ENCODE measurements at places on chromosomes 1 and 21. TPM values are rescaled to one million over a fixed set of nuclear protein-coding genes. Genes with fewer than 3 reads are reported as not detected.

DNA sequence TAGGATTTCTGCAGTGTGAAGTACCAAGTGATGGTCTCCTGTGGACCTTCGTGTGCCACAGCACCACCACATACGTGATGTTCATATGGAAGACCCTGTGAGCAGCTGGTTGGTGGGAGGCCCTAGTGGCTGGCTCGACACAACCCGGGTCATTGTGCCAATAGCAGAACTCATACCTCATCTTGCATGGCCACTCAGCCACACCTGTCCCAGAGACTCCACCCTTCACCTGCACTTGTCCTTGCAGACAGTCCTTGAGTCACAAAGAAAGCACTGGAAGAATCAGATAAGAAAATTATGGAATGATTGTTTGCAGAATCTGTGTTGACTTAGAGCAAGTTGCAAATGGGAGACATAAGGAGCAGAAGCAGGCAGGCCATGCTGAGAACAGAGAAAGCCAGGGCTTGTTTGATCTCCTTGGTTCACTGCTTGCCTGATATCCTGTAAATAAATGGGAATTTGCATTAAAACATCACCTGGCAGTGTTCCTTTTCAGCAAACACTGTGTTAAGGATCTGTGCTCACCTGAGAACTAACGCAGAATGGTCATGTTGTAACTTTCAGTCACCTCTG lies 307.7 kb downstream of the SIPA1L2 start:
- no peak for DNase-seq

- DNase-seq, result no peak
Measured at GRCh38 chr1:93827633-93828366, 51.2 kb downstream of the DNTTIP2 start.

GRCh38 chr1:13699936-13700520 lies at the start of gene PRDM2:
PRDM2 (plus strand) TSS chr1:13700188; CDS start chr1:13715606, 15,418 bp downstream.
- peak; percentile 90 for DNase-seq

GRCh38 chr1:8627728-8628127 lies 189.7 kb downstream of the RERE start:
- peak; percentile 29 for DNase-seq

RAB25 gene
- total RNA-seq, result 0.69 TPM

DNA sequence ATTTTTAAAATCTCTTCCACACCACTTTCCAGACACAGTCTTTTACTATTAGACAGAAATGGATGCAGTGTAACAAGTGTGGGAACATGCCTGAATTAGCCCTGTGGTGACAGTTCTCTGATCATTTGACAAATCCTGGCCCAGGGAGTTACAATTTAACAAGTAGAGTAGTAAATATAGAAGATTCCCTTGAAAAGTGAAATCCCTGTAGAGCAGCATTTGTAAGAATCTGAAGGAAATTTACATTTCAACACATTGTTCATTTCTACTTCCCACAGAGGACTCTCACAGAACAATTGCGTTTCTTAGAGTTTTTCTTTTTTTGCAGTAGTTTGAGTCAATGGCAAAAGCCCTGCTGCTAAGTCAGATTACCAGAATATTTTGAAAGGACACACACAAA lies 458.3 kb upstream of the BRINP3 start:
- no peak for DNase-seq

C1orf115 gene
- 21.4 TPM for total RNA-seq

DNA sequence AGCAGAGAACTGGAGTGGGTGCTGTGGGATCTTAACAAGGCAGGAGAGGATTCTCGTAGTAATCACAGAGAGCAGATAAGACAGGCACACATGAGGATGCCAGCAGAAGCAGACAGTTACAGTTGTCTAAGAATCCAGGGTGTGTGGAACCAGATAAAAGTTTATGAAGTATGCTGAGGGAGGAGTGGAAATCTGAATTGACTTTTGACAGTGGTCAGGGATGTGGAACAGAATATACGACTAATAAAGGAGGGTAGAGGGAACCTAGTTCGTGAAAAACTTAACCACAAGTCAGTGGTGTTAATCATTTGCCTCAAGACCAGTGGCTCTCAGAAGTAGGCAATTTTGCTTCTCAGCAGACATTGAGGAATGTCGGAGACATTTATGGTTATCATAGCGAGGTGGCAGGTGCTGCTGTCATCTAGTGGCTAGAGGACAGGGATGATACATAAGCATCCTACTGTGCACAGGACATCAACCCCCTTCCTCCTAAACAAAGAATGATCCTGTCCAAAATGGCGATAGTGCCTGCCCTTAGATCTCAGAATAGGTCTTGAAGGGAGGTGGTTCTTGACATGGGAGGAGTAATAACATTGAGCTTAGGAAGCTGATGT lies 3.0 kb downstream of the LRRC8D start:
- DNase-seq, result no peak

GRCh38 chr1:56002231-56002630 lies 577.1 kb downstream of the PLPP3 start:
- DNase-seq, result no peak

- no peak for DNase-seq
Measured at GRCh38 chr21:36032647-36033406, 27.5 kb downstream of the SETD4 start.

DNA sequence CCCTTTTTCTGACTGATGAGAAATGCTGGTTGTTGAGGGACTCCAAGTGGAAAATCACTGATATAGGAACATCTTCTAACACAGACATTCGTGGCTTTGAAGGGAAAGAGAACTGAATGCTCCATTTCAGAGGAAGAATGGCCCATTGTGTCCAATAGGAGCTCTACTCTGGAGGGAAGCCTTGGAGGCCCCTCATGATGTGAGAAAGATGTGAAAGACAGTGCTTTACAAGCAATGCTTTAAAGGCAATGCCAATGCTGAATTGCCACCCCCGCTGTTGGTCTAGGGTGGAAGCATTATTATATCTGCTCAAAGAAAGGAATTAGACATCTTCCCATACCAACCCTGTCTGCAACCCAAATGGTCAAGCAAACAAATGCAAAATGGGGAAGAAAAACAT lies 13.7 kb downstream of the NMNAT2 start:
- no peak for DNase-seq

HSD3B2 gene
- total RNA-seq, result not detected

GRCh38 chr21:42063571-42064521 lies 7.3 kb upstream of the UMODL1 start:
- DNase-seq, result peak; percentile 88

GRCh38 chr1:229563241-229563640 lies 4.7 kb upstream of the ABCB10 start:
- DNase-seq, result no peak

DNA sequence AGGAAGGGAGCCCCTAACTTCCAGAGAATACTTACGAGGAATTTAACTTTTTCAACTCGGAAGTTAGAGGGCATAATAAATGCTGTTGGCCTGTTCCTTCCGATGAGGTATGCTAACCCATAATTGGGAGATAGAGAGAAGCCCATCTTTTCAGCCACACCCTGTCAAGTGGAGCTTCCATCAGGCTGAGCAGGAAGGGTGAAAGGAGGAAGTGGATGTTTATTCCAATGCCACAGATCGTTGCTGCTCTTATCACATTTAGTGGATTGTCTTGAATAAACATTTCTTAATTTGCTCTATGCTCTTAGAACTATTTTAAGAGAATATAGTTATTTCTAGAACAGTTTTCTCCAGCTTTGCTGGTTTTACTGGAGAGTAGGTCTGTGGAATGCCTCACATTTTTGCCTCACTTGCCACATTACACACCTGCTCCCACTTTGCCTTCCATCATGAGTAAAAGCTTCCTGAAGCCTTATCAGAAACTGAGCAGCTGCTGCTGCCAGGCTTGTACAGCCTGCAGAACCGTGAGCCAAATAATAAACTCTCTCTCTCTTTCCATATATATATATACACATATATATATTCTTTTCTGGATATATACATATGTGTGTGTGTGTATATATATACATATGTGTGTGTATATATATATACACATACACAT lies 60.0 kb upstream of the RGS21 start:
- no peak for DNase-seq

PODN gene
- not detected for total RNA-seq

DNA sequence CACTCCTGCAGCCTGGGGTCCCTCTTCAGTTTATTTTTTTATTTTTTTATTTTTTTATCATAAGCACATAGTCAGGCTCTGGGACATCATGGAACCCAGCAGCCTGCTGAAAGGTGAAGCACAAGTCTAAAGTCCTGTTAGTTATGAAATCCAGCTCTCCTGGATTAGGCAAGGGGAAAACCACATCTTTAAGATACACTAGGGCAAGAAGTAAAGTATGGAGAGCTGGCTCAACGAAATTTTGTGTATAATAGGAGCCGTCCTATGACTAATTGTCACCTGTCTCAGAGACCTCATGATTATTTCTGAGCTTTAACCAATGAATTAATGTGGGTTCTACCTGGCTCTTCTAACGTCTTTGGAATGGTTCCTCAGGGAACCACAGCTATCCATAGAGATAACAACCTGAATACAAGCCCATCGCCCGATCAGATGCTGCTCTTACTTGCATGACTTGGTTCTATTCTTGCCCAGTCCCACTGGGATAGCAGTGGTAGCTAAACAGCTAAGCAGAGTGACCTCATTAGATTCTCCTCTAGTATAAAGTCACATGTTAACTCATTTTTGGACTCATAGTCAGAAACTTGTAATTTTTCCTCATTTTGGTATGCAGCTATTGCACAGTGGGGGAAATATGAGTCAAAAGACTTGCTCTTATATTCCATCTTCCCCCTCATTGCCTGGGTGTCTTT lies 122.7 kb downstream of the LMO4 start:
- no peak for DNase-seq

DNA sequence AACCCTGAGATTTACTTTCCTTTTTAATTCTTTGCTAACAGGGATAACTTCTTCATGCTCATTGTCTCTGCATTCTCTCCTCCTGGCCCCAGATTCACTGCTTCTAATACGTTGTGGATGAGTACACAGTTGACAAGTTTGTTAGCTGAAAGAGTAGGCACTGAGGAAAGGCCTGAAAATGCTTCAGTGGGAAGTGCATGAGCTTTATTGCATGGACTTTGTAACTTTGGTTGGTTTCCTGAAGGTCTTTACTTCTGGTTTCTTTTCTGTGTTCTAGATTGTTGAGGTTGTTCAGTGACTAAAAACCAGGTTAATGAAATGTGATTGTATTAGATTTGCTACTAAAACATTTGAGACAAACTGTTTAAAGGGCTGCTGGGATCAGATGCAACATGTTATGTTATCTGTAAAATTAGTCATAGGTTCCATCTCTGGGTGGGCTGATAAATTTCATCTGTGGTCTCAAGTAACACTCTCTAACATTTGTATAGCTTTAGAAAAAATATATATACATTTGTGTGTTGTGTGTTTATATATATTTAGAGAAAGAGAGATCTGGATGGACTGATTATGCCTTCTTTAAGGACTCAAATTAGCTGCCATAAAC lies 19.1 kb downstream of the LRIG2 start:
- DNase-seq, result no peak

CBS gene
- total RNA-seq, result 0.44 TPM

DNA sequence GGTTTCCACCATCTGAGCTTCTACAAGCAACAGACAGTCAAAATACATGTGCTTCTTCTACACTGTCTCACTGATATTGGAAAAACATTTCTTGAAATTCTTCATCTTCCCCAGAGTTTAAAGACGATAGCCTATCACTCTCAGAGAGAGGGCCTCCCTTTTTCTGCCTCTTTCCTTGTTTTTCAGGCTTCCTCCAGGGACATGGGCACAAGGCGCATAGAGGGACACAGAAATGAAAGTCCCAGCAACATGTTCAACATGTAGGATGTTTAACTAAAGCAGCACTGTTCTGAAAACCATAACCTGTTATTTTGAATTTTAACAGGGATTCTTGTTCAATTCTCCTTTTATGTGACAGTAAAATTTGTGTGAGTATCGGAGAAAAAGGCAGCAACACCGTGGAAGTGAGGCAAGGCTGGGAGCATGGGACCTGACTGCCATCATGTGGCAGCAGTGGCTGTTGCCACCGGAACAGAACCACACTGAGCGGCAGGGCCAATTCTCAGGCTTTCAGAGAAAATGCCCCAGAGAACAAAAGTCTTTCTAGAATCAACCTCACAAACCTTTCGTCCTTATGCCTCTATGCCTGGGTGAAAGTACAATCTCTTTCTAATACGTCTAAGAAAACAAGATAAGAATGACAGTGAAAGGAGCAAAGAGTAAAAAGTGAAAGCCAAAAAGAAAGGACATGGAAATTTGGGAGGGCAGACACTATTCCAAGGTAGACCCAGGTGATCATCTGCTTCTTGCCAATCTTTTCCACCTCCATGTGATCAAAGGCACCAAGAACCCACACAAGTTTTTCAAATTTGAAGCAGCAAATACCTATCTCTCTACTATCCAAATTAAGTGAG lies 54.5 kb downstream of the PCNX2 start:
- DNase-seq, result peak; percentile 11

DNA sequence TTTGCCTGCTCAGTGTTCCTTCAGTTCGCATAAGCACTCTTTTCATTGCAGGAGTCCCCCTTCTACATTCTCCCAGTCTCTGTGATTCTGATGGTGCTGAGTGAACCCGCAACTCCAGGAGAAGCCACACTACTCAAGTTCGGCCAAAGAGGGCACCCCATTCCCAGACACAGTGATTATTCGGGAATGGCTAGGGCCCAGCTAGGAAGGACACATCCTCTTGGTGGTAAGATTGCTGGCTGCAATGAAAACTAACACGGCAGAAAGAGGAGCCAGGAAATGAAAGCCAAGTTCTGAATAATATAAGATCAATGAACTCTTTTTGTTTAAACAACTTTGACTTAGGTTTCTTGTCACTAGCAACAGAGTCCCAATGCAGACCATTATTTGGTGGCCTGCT lies 14.9 kb downstream of the CREG1 start:
- DNase-seq, result no peak

- no peak for DNase-seq
Measured at GRCh38 chr1:156320560-156320959, 17.5 kb downstream of the CCT3 start.

ITLN1 gene
- total RNA-seq, result not detected

DNA sequence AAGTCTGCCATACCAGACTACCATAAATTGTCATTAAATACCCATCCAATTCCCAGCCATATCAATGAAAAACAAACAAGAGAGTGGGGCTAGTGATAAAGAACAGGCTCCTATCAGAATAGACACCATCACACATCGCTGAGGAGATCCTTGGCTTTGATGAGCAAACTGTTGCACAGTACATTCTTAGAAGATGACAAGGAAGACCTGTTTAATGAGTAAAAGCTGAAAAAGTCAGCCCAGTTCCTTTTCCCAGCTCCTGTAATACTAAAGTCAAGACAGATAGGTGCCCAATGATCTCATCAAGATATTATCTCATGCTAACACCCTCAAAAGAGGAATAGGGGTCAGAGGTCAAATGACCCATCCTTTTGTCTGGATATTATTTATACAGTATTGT lies 164.5 kb upstream of the COA6 start:
- DNase-seq, result no peak
